ENCODE measurements at places on chromosomes 7 and 10.

GRCh38 chr7:52842202-52842900 is 193.1 kb upstream of the POM121L12 start:
- no peaks in the 10 kb centered on the region for H3K27me3 ChIP-seq
- H3K36me3 ChIP-seq = no peaks in the 10 kb centered on the region
- DNase-seq = no peak
- no peak overlapping the region for H3K27ac ChIP-seq
- no peaks in the 10 kb centered on the region for H3K4me1 ChIP-seq

DNA sequence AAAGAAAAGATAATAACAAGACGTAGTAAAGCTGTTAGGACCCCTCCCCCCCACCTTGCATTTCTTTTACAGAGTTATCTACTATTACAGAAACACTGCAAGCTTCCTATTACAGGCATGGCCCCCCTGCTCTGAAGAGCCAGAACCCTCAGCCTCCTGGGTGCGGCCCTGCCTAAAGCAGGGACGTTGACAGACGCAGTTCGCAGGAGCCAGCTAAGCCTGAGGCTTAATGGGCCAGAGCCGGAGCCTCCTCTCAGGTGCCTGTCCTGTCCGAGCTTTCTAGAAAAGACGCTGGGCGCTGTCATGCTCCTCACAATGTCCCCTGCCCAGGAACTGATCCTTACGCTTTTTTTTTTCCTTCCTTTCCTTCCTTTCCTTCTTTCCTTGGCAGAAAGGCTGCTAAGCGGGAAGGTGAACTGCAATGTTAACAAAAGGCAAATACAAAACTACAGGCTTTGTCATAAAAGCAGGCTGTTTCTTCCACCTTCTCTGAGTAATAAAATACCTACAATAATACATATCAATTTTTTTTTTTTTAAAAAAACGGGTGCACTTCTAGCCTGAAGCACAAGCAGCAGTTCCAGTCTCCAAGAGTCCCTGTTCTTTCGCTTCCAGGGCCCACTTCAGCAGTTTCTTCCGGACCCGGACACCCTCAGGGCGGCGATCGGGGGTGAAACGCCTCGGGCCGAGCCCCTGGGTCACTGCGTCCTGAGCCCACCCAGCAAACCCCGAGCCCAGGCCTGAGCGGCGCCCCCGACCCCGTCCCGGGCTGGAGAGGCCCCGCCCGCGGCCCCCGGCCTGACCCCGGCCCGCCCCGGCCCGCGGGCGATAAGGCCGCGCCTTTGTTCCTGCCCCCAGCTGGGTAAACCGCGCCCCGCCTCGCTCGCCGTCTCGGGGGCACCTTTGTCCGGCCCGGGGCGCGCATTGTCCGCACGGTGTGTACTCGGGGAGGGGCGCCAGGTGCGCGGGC is 11.2 kb downstream of the MNX1 start:
- H3K4me3 ChIP-seq = peak overlapping the region; percentile 20
- DNase-seq = no peak
- H3K4me1 ChIP-seq = peaks cover 6% of the 10 kb centered on the region
- H3K36me3 ChIP-seq = no peaks in the 10 kb centered on the region
- no peak overlapping the region for H3K27ac ChIP-seq
- H3K27me3 ChIP-seq = peaks cover 60% of the 10 kb centered on the region

- no peak overlapping the region for H3K4me3 ChIP-seq
- H3K27me3 ChIP-seq = no peaks in the 10 kb centered on the region
- DNase-seq = no peak
- peaks cover 1% of the 10 kb centered on the region for H3K36me3 ChIP-seq
- H3K27ac ChIP-seq = no peak overlapping the region
- peaks cover 14% of the 10 kb centered on the region for H3K4me1 ChIP-seq
These were observed 22.2 kb downstream of the ARHGAP21 start for GRCh38 chr10:24701447-24701846.

DNA sequence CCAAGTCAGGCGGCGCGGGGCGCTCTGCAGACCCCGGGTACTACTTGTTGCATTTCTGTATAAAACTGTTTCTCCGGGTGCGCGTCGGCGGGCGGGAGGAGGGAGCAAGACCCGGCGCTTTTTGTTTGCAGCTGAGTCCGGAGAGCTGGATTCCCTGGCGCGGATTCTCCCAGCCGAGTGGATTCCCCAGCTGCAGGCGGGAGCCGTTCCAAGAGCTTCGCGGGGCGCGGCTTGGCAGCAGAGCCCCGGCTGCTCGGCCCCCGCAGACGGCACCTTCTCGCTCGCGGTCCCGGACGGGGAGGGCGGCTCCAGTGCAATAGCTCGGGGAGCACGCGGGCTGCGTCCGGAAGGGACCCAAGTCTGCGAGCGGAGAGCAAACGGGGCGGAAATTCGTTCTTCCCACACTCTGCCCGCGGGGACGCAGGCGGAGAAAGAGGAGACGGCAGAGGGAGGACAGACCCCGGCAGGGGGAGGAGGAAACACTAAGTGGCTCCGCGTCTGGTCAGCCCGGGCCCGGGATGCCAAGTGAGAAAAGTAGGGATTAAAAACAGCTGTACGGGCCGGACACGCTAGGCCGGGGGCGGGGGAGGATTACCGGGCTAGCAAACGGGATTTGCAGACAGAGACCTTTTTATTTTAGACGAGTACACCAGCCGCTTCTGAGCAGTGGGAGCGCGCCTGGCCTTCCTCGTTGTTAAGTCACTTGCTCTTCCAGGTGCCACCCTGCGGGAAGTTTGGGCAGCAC is at the start of gene TRIL:
Gene TRIL, minus strand, starts transcription at position 96 of the 745 bp plus-strand sequence. CDS start 284 bp downstream, outside the sequence.
- no peaks in the 10 kb centered on the region for H3K36me3 ChIP-seq
- H3K27ac ChIP-seq = no peak within 1 kb of the TSS
- DNase-seq = no peak
- H3K4me3 ChIP-seq = peak within 1 kb of the TSS; percentile 22
- peaks cover 20% of the 10 kb centered on the region for H3K4me1 ChIP-seq

GRCh38 chr7:15967551-15967950 is 281.1 kb upstream of the MEOX2 start:
- no peaks in the 10 kb centered on the region for H3K27me3 ChIP-seq
- H3K4me3 ChIP-seq = no peak overlapping the region
